Activated T-cell treated with anti-CD3 and anti-CD28 coated beads, Interleukin-2, amount 50 U/mL, for 72 hours (primary cell): ENCODE measurements at places on chromosomes 7 and 10.

- no peak overlapping the region for H3K4me3 ChIP-seq
- no peak overlapping the region for H3K27ac ChIP-seq
- H3K36me3 ChIP-seq, result no peaks in the 10 kb centered on the region
- DNase-seq, result no peak
- no peaks in the 10 kb centered on the region for H3K27me3 ChIP-seq
Measured at GRCh38 chr7:74356589-74357315, 67.5 kb downstream of the CLIP2 start.

GRCh38 chr10:112663234-112664125, 216.5 kb downstream of the VTI1A start:
- no peaks in the 10 kb centered on the region for H3K27me3 ChIP-seq
- no peak for DNase-seq
- H3K36me3 ChIP-seq, result peaks cover 4% of the 10 kb centered on the region

DNA sequence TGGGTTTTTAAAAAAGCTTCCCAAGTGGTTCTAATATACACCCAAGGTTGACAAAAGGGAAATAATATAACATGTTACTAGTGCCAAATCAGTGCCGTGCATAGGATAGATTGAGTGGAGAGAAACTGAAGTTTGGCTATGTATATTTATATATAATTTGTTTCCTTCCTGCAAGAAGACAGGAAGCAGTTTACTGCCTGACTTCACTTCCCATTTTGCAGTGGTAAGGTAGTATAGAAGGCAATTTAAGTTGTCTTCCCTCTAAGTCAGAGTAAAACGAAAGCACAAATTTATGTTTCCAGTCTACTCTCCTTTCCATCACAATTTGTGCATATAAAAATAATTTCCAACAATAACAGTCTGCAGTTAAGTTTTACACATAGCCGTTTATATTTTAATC, 3.4 kb upstream of the HYCC1 start:
- peaks cover 2% of the 10 kb centered on the region for H3K27me3 ChIP-seq
- no peak for DNase-seq

DNA sequence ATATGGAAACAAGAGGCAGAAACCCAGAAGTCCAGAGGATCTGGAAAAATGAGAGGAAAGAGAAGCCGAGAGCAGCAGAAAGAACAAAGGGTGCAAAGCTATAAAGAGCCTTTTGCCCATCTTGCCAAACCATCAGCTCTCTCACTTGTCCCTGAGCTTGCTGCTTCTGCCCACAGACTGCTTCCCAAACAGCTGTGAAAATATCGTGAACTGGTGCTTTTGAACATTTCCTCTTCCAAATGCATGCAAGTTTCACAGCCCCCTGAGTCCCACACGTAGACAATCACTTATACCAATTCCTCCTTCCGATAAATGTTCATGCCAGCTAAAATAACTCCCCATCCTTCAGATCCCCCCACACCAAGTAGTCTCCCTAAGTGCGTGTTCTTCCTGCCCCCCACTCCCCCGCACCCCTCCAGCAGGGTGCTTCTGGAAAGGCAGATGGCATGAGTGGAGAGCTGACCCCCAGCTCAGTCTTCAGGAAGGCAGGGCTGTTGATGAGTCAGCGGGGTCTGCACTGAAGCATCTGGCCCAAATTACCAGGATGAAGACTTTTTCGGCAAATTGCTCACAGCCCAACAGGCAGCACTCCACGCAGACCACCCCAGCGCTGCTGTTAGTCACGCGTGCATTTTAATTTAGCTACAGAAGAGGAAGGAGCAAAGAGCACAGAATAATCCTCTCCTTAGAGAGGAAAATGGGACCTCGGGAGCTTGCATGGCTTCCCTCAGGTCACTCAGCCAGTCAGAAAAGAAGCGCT, 76.1 kb upstream of the KCNMA1 start:
- DNase-seq, result no peak
- H3K4me1 ChIP-seq, result peaks cover 28% of the 10 kb centered on the region
- no peak overlapping the region for H3K4me3 ChIP-seq
- peaks cover 53% of the 10 kb centered on the region for H3K27me3 ChIP-seq
